ENCODE measurements at places on chromosomes 16 and 17.

DNA sequence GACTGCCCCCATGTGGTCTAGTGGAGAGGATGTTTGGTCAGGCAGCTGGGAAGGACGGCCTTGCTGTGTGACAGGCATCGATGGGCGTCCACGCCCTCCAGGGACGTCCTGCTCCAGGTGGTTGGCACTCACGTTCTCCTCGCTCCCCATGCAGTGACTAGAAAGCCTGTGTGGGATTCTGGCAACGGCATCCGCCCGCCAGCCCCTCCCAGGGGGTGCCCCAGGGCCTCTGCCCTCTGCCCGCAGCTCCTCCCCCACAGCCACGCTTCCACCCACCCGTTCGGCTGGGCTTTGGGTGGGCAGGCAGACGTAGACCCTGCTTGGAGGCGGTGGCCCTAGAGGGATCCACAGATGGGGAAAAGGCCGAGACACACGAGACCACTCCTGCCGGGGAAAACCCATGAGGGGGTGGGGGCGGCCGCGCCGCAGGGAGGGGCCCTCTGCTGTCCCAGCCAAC lies 4.7 kb upstream of the IL17C start:
- H3K27ac ChIP-seq, result peak overlapping the region; percentile 81
- no peak for DNase-seq
- H3K4me3 ChIP-seq, result peak overlapping the region; percentile 70
- peaks cover 29% of the 10 kb centered on the region for H3K36me3 ChIP-seq

GRCh38 chr17:81871387-81872230 lies 472 bp upstream of the ARHGDIA start:
- H3K36me3 ChIP-seq, result peaks cover 1% of the 10 kb centered on the region
- no peaks in the 10 kb centered on the region for H3K27me3 ChIP-seq
- peak; percentile 96 for DNase-seq
- H3K4me3 ChIP-seq, result peak overlapping the region; percentile 90
- H3K27ac ChIP-seq, result peak overlapping the region; percentile 99

DNA sequence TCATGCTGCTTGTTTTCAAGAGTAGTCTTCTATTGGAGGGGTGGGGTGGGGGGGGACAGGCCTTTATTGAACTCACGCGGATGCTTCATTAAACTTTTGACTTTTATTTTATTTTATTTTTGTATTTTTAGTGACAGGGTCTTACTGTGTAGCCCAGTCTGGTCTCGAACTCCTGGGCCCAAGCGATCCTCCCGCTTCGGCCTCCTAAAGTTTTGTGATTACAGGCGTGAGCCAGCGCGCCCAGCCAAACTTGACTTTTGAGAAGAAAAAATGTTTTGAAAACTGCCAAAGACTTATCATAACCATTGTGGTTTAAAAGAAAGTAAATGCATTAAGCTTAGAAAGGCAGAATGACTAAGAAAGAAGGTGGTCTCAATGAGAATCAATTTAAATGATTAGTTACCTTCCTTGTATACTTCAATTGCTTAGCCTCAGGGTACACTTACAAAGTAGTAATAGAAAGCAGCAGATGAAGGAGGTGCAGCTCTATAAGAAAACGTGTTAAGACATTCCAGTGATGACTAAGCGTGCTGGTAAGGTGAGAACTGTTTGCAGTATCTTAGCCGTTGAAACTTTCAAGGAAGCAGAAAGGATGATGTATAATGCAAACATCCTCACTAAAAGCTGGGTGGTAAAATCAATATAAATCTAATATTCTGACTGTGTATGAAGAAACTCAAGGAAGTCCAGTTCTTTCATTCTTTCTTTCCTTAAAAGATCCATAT lies 1.2 kb downstream of the AP2B1 start:
- no peak for DNase-seq
- peak overlapping the region; percentile 90 for H3K4me3 ChIP-seq
- peaks cover 19% of the 10 kb centered on the region for H3K4me1 ChIP-seq
- H3K36me3 ChIP-seq, result no peaks in the 10 kb centered on the region
- no peak overlapping the region for H3K27ac ChIP-seq

DNA sequence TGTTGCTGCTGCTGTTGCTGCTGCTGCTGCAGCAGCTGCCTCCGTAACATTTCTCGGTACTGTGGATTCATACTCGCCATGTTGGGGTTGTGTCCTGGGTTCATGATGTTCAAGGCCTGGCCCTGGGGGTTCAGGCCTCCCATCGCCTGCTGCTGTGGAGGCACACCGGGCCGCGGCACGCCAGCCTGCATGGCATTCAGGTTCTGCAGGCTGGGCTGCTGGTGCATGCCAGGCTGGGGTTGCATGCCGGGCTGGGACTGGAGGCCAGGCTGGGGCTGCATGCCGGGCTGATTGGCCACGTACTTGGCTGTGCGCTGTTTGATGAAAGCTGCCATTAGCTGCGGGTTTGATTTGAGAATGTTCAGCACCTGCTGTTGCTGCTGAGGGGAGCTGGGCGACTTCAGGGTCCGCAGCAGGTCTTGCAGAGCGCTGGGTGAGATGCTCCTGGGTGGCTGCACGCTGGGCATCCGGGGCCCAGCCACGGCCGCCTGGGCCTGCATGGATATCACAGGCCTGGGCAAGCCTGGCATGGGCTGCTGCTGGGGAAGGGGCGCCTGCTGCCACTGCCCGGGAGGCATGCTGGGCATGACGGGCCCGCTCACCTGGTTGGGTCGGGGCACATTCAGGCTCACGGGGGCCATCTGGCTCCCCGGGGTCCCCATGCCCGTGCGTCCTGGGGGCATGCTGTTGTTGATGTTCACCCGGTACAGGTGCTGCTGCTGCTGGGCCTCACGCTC lies 11.3 kb upstream of the TRAP1 start:
- H3K4me3 ChIP-seq, result no peak overlapping the region
- H3K4me1 ChIP-seq, result no peaks in the 10 kb centered on the region
- DNase-seq, result no peak
- no peak overlapping the region for H3K27ac ChIP-seq

- no peak overlapping the region for H3K27ac ChIP-seq
- peaks cover 31% of the 10 kb centered on the region for H3K4me1 ChIP-seq
- no peak for DNase-seq
- no peak overlapping the region for H3K4me3 ChIP-seq
- no peaks in the 10 kb centered on the region for H3K27me3 ChIP-seq
Observed at GRCh38 chr17:2705263-2705662, 6.3 kb downstream of the CLUH start.

GRCh38 chr17:6568184-6568758 lies 11.9 kb upstream of the PITPNM3 start:
- no peak for DNase-seq
- H3K4me1 ChIP-seq, result no peaks in the 10 kb centered on the region
- no peak overlapping the region for H3K4me3 ChIP-seq
- no peak overlapping the region for H3K27ac ChIP-seq

- no peak overlapping the region for H3K4me3 ChIP-seq
- H3K27me3 ChIP-seq, result no peaks in the 10 kb centered on the region
- no peaks in the 10 kb centered on the region for H3K4me1 ChIP-seq
- no peak overlapping the region for H3K27ac ChIP-seq
- no peak for DNase-seq
Observed at GRCh38 chr17:56119191-56119590, 34.1 kb upstream of the ANKFN1 start.

DNA sequence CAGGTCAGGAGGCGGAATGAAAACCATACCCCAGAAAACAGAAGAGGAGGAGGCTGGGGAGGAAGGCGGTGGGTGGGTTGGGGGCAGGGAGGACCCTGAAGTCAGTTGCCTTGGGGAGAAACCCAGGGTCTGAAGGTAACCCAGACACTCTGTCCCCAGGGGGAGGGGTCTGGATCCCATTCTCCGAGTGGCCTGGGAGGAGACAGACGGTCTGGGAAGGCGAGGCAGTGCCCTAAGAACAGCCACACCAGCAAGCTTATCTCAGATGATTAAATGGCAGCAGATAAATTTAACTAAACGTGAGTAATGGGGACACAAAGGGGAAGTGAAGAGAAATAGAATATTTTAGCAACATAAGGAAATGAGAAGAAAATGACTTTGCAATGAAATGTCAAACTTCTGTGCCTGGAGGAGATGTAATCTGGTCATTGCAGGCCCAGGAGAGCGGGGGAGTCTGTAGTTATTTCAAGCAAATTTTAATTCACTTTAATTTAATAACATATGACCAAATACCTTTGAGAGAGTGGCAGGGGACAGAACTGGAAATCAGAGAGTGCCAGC lies 21.4 kb upstream of the ZFP90 start:
- no peak for DNase-seq
- H3K27ac ChIP-seq, result no peak overlapping the region
- peaks cover 4% of the 10 kb centered on the region for H3K4me1 ChIP-seq
- H3K36me3 ChIP-seq, result no peaks in the 10 kb centered on the region
- H3K27me3 ChIP-seq, result no peaks in the 10 kb centered on the region
- H3K4me3 ChIP-seq, result no peak overlapping the region

- H3K27ac ChIP-seq, result no peak overlapping the region
- H3K27me3 ChIP-seq, result no peaks in the 10 kb centered on the region
- H3K36me3 ChIP-seq, result no peaks in the 10 kb centered on the region
- H3K4me1 ChIP-seq, result no peaks in the 10 kb centered on the region
Observed at GRCh38 chr17:73066148-73066884, 26.2 kb downstream of the SLC39A11 start.

DNA sequence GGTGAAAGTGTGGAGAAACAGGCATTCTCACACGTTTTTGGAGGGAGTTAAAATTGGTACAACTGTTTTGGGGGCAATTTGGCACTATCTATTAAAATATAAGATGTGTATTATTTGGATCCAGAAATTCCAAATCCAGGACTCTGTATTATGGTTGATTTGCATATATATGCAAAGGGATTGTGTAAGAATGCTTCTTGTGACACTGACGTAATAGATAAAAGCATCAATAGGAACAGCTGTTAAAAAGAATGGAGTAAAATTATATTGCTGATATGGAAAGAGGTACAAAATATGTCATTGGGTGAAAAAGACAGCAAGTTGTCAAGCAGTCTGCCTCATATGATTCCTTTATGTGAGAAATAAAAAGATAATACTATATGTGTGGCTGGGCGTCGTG lies 17.3 kb downstream of the FA2H start:
- no peaks in the 10 kb centered on the region for H3K4me1 ChIP-seq
- H3K36me3 ChIP-seq, result no peaks in the 10 kb centered on the region
- no peak overlapping the region for H3K27ac ChIP-seq
- DNase-seq, result no peak
- H3K27me3 ChIP-seq, result no peaks in the 10 kb centered on the region

DNA sequence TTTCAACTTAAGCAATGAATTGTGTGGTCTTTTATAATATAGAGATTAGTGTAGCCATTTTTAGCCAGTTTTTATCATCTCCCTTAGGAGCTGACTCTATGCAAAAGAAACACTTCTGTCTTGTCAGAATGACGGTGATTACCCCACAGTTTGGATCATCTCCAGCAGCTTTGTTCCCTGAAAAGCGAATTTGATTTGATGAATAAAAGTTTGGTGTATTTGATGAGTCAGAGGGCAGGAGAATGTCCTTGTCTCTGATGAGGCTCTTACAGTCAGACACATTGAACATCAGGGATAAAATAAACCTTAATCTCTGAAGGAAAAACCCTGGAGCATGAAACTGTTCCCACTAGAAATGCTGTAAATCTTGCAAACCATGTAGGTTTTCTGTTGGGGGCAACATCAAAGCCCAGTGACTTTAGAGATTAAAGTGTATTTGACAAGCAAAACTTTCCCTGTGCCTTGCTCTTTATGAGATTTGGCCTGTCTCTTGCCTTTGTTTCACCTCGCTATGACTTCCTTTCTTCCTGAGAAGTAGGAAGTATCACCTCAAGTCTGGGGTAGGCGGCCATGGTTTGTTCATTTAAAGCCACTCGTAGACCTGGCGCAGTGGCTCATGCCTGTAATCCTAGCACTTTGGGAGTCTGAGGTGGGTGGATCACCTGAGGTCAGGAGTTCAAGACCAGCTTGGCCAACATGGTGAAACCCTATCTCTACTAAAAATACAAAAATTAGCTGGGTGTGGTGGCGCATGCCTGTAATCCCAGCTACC lies 209.3 kb downstream of the FTO start:
- H3K27me3 ChIP-seq, result no peaks in the 10 kb centered on the region
- H3K4me3 ChIP-seq, result no peak overlapping the region
- H3K36me3 ChIP-seq, result no peaks in the 10 kb centered on the region

DNA sequence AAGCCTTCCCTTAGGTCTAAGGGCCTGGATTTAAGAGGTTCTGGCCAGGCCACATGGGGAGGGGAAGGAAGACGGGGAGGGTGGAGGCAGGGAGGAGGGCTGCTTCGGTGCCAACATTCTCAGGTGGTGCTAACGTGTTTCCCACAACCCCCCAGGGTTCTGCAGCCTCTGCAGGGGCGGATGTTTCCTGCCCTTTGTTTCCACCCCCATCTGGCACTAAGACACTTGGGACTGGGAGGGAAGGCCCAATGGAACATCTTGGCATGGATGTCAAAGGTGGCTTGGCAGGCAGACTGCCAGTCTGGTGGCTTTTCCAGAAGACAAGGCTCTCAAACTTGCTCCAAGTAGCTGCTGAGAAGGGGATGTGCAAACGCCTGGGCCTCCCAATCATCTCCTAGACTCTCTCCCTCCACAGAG lies 12.7 kb downstream of the HIC1 start:
- no peak for DNase-seq
- H3K27me3 ChIP-seq, result no peaks in the 10 kb centered on the region
- H3K4me3 ChIP-seq, result no peak overlapping the region
- H3K4me1 ChIP-seq, result peaks cover 20% of the 10 kb centered on the region

DNA sequence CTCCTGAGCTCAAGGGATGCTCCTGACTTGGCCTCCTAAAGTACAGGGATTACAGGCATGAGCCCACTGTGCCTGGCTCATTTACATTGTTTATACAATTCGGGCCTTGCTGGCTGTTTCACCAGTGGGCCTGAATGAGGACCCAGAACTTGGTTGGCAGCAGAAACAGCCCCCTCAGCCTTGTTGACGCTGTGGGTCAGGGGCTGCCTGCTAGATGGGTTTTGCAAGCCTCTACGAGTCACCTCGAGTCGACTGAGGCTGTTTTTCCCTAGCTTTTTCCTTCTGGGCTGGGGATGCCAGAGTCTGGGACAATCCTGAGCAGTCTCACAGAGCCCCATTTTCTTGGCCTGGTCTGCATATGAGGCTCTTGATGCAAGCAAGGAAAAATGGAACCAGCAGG lies 16.1 kb downstream of the PPL start:
- H3K36me3 ChIP-seq, result no peaks in the 10 kb centered on the region
- DNase-seq, result no peak
- H3K4me1 ChIP-seq, result no peaks in the 10 kb centered on the region
- no peak overlapping the region for H3K4me3 ChIP-seq
- no peak overlapping the region for H3K27ac ChIP-seq

GRCh38 chr17:76368545-76368944 lies 14.8 kb upstream of the PRPSAP1 start:
- no peaks in the 10 kb centered on the region for H3K4me1 ChIP-seq
- DNase-seq, result no peak
- no peak overlapping the region for H3K27ac ChIP-seq

- no peaks in the 10 kb centered on the region for H3K27me3 ChIP-seq
- peak; percentile 20 for DNase-seq
- no peak overlapping the region for H3K4me3 ChIP-seq
- no peaks in the 10 kb centered on the region for H3K36me3 ChIP-seq
Observed at GRCh38 chr17:20216154-20216815, 207.1 kb downstream of the SPECC1 start.

- DNase-seq, result no peak
- no peak overlapping the region for H3K27ac ChIP-seq
- H3K4me1 ChIP-seq, result peaks cover 13% of the 10 kb centered on the region
Observed at GRCh38 chr16:71610447-71610846, 15.5 kb upstream of the MARVELD3 start.

- H3K27ac ChIP-seq, result peak overlapping the region; percentile 88
- peaks cover 39% of the 10 kb centered on the region for H3K4me1 ChIP-seq
- no peaks in the 10 kb centered on the region for H3K27me3 ChIP-seq
- DNase-seq, result peak; percentile 61
- H3K36me3 ChIP-seq, result no peaks in the 10 kb centered on the region
Observed at GRCh38 chr16:89491238-89491869, 993 bp upstream of the ANKRD11 start.

Data from B cell (primary cell).